ENCODE measurements at places on chromosomes 3 and 15.

- no peak for DNase-seq
Observed at GRCh38 chr15:41417418-41418195, 712 bp downstream of the RTF1 start.

DNA sequence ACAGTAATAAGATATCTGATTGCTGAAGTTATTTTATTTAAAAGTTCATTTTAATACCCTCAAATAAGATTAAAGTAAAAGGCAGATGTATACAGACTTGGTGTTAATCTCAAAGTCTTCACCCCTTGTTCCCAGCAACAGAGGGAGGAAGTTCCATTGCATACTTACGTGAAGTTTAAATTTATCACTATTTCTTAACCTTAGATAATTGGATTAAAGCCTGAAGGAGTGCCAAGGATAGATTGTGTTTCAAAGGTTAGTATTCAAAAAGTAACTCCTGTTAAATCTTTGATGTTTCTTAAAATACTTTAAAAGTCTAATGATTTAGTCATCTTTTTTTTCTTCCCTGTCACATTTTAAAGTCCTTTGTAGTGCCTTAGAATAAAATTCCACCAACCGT is 39.3 kb downstream of the ATP1B3 start:
- no peak for DNase-seq

GRCh38 chr3:13115576-13115910 is 42.3 kb upstream of the IQSEC1 start:
- DNase-seq = no peak

DNA sequence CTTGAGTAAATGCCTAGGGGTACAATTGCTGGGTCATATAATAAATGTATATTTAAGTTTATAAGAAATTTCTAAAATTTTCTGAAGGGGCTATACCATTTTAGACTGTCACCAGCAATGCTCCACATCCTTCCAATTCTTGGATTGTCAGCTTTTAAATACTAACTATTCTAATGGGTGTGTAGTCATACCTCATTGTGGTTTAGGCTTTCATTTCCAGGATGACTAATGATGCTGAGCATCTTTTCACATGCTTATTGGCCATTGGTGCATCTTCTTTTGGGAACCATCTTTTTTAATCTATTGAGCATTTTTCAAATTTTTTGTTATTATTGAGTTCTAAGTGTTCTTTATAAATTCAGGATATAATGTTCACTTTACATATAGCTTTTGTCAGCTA is 52.5 kb upstream of the CORO2B start:
- no peak for DNase-seq

- no peak for DNase-seq
Observed at GRCh38 chr3:10008588-10009344, 17.5 kb upstream of the FANCD2 start.

- DNase-seq = no peak
Observed at GRCh38 chr3:70990723-70991122, 592.8 kb downstream of the FOXP1 start.

- no peak for DNase-seq
Observed at GRCh38 chr3:133948131-133948810, 52.6 kb upstream of the RAB6B start.

DNA sequence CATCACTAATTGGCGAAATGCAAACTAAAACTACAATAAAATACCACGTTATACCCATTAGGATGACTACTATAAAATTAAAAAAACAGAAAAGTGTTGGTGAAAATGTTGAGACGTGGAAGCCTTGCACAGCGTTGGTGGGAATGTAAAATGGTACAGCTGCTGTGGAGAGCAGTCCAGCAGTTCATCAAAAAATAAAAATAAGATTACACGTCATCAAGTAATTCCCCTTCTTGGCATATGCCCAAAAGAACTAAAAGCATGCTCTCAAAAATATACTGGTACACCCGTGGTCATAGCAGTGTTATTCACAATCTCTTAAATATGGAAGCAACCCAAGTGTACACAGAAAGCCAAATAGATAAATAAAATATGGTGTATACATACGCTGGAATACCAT is 71.8 kb upstream of the NDN start:
- no peak for DNase-seq

DNA sequence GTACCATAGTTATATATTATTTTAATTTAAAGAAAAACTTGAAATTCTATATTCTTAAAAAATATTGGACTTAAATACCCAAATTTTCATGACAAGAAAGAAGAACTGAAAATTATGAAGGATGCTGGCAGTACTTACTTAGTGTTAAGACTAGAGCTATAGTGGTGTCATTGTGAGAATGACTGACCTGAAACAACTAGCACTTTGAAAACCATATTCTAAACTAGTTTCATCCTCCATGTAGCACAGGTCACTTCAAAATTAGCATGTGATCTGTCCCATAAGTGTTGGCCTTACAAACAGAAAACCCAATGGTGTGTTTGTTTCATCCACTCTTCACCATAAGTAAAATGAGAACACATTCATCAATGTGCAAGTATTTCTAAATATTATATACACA is 208.6 kb downstream of the ZIC4 start:
- DNase-seq = no peak

DNA sequence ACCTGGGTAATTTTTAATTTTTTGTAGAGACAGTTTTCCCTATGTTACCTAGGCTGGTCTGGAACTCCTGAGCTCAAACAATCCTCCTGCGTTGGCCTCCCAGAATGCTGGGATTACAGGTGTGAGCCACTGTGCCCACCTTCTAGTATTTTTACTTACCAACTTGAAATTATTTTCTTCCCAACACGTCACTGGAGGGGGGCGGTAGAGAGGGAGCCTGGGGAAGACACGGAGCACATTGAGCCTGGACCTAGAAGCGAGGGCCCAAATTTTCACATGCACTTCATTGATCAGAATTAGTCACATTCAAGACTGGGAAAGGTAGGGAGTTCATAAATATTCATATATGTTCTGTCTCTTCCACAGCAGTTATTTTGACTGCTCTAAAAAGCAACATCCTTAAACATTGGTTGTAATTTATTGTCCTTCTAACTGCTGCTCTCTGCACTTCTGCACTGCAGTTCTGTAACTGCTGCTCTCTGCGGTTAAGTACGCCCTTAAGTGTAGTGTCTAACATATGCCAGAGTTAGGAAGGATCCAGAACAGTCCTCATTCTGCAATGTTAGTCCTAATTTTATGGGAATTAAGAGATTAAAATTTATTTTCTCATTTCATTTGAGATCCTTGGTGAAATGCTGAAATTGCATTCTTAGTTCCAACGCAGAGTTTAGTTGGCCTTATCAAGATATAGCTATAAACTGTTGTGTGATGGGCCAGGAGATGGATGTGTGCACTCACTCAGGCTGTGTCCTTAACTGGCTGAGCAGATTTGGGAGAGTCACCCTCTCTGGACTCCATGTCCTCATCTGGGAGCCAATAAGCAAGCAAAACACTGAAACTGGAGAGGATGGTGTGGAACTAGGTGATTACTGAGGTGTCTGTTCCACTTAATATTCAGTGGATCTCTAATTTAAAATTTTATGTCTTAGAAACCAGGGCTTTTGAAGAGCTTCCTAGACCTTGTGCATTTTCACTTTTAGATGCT is 98.2 kb downstream of the STRIT1 start:
- DNase-seq = no peak

DNA sequence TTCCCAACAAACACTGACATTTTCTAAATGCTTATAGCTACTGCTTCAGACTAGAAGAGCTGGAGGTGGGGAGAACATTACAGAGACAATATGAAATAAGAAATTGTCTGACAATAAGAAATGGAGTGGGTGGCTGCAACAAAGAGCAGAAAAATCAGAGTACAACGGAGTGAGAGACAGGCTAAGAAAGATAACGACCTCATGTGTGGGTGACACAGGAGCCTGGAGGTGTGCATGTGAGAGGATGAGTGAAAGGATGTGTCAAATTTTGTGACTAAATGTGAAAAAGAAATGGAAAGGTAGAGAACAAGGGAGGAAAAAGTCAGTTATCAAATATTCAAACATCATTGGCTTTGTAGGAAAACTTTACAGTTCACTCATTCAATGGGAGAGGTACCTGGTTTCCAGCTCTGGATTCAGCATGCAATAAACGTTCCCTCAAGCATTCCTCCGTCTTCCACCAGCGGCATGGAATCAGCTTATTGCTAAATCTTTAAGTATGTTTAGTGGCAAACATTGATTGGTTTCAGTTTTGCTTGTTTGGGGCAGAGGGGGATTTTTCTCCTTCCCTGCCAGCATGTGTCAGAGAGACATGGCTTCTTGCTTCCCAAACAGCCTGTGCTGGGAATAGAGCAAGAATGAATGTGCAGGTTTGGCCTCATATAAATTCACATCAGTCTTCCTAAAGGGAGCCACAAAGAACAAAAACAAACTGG is 103.8 kb upstream of the CHRM5 start:
- DNase-seq = no peak

- no peak for DNase-seq
Observed at GRCh38 chr15:71262599-71262998, 147.3 kb downstream of the THSD4 start.

GRCh38 chr3:123899300-123899865 is 15.3 kb upstream of the MYLK start:
- no peak for DNase-seq

- DNase-seq = no peak
Observed at GRCh38 chr15:100196326-100197058, 145.3 kb downstream of the ADAMTS17 start.

DNA sequence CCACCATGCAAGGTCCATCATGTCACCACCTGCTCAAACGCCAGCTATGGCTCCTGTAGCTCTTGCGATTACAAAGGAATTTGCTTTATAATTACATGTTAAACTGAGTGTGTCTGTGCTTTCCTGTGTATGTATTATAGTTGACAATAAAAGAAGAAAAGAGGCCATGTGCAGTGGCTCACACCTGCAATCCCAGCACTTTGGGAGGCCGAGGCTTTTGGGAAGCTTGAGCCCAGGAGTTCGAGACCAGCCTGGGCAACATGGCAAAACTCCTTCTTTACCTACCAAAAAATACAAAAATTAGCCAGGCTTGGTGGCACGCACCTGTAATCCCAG is 27.0 kb downstream of the ATRIP start:
- no peak for DNase-seq

- DNase-seq = no peak
Observed at GRCh38 chr3:20916951-20917606, 731.1 kb upstream of the SGO1 start.

DNA sequence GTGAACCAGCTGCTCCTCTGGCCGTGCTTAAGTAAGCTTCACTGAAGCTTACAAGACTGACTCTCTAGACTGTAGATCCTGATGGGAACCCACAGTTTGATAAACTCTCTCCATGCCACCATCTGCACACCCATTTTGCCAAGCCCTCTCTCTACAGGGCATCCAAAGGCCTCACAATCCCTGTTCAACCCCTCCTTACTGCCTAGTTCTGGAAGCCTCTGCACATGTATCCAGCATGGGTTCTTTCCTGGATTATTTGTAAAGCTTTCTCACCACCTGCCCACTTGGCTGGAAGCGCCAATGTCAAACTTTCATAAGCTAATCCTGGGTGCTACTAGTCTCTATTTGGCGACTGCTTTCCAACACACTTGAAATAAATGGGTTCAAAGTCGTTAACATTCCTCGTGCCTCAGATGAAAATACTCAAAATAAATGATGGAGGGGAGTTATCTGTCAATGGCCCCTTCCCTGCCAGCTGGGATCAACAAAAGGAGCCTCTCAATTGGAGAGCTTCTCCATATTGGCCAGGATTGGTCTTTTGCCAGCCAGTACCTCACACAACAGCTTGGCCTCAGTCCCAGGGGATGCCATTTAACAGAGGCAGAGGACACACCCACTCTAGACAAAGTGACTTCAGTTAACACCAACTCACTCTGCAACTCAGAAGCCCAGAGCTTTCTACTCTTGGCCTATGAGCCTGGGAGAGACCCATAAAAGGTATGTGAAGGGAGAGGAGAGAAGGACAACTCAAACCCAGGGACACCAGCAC is 48.1 kb downstream of the SH3BP5 start:
- no peak for DNase-seq

GRCh38 chr3:9887480-9887879 is 2.9 kb upstream of the JAGN1 start:
- no peak for DNase-seq

GRCh38 chr3:127217596-127218453 is 24.9 kb downstream of the PRR23E start:
- no peak for DNase-seq

- DNase-seq = no peak
Observed at GRCh38 chr15:77817434-77817833, 184.7 kb upstream of the LINGO1 start.

GRCh38 chr15:34799149-34800101 is 4.1 kb upstream of the ACTC1 start:
- DNase-seq = no peak

DNA sequence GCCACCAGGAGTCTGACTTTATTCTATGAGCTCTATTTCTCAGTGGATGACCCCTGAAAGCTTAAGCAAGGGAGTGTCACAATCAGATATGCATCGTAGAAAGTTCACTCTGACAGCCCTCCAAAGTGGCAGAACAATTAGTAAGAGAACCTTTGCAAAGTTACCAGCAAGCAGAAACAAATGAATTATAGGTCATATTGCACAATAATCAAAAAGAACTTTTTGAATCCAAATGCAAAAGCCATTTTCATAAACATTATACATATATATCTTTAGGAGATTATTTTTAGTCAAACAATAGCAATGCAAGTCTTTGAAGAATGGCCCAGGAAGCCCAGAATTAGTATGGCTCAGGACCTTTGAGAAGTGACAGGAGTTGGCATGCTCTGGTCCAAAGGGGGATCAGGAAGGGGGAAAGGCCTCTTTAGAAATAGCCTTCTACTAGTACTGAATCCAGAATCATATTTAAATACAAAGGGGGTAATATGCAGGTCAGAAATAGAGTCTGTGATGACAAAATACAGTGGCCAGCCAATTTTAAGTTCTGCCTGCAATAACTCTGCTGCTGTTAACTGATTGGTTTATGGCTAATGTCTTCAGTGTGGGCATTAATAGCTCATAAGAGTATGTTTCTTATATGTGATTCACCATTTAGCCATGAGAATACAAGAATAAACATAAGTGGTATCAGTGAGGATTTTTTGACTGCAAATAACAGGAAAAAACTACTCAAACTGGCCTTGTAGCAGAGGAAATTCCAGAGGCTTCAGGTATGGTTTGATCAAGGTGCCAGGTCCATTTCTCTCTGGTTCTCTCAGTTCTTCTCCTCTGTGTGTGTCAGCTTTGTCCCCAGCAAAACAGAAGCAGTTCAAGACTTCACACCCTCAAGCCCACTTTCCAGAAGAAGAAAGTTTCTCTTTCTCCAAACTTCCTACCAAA is 17.0 kb upstream of the ITGB5 start:
- DNase-seq = no peak

DNA sequence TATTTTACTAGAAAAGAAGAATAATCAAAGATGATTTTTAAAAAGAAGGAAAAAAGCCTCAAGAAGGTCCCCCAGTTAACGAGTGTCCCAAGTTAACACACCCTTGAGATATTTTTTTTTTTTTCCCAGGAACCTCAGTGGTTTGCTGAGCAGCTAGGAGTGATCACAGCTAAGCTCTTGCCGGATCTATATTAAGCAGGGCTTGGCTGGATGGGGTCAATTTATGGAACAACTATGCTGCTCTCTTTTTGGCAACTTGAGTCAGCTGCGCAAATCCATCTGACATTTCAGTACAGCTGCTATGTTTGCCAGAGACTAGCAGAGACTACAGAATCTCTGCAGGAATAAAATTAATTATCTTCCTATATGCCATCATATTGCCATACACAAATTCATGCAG is at the start of gene LMOD3:
TSS of gene LMOD3 (minus strand) at position 193 of the 400 bp plus-strand sequence. CDS start 209 bp downstream, outside the sequence.
- DNase-seq = no peak

Data from astrocyte of the cerebellum (primary cell).